ENCODE measurements at places on chromosomes 2 and 18. TPM values are rescaled to one million over a fixed set of nuclear protein-coding genes. Genes with fewer than 3 reads are reported as not detected.

CYP27C1 gene
- 2.7 TPM for total RNA-seq

LCT gene
- 0.03 TPM for total RNA-seq

AQP12A gene
- total RNA-seq, result not detected

CCDC102B gene
- 0.60 TPM for total RNA-seq

DNPEP gene
- 67.6 TPM for total RNA-seq

IL1RL2 gene
- not detected for total RNA-seq

NPHP1 gene
- 9.2 TPM for total RNA-seq

PPP1R1C gene
- 1.9 TPM for total RNA-seq

Data from A549 treated with GW870086 at 1 μM for 4 hours (cell line).